ENCODE measurements at places on chromosomes 7 and 10.

DNA sequence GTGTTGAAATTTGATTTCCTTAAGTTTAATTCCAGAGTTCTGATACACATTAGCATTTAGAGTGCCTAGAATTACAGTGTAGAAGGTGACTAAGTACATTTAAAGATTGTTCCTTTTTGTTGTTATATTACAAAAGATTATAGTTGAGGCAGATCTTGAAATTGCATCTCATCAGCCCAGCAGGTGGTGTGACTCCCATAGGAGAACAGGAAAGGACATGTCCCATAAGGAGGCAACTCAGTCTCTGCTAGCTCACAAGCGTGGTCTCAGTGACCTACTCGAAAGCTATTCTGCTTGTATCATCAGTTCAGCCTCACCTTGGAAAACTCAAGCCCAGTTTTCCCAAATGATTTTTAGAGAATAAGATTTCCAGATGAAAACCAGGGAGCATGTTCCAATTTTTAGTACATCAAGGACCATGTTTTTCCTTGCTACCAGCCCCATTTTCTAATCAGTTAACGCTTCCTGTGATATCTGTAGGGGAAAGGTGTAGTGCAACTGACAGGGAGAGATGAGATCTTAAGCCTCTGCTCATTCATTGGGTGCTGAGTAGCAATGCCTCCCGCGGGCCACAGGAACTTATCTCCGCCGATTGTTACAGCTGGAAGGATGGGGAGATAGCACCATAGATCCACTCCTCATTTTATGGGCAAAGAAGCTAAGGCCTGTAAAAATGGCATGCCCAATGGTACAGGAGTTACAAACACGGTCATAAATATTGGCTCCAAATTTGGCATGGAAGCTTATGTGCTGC lies 1.1 kb upstream of the GNAI1 start:
- DNase-seq: peak; percentile 17

GRCh38 chr10:97584060-97584797 lies at the start of gene HOGA1:
Gene HOGA1 (plus strand): TSS chr10:97584389. CDS start chr10:97584704, 315 bp downstream.
- peak; percentile 81 for DNase-seq

DNA sequence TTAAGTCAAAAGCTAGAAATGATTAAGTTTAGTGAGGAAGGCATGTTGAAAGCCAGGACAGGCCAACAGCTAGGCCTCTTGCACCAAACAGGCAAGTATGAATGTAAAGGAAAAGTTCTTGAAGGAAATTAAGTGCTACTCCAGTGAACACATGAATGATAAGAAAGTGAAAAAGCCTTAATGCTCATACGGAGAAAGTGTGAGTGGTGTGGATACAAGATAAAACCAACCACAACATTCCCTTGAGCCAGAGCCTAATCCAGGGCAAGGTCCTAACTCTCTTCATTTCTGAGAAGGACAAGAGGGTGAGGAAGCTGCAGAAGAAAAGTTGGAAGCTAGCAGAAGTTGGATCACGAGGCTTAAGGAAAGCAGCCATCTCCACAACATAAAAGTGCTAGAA lies 53.0 kb downstream of the DNAJC1 start:
- DNase-seq: no peak

- no peak for DNase-seq
These were observed 91.6 kb downstream of the UNCX start for GRCh38 chr7:1324028-1324900.

- no peak for DNase-seq
These were observed 189.6 kb downstream of the COBL start for GRCh38 chr7:51126813-51127617.

DNA sequence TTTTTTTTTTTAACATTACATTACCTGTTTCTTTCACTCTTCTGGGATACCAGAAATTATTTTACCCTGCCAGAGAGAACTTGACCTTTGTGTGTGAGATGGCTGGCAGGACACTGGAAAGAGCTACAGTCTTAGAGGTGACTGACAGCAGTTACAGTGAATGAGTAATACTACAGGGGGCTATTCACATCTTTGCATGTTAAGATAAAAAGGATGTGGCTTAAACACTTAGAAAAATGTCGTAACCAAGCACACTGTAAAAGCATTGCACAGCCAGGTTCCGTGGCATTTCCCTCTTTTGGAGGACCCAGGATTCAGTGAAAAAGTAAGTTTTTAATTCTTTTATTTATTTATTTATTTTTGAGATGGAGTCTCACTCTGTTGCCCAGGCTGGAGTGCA lies 18.8 kb upstream of the TBC1D12 start:
- DNase-seq: no peak

GRCh38 chr7:151795168-151795811 lies 81.6 kb downstream of the PRKAG2 start:
- DNase-seq: no peak

DNA sequence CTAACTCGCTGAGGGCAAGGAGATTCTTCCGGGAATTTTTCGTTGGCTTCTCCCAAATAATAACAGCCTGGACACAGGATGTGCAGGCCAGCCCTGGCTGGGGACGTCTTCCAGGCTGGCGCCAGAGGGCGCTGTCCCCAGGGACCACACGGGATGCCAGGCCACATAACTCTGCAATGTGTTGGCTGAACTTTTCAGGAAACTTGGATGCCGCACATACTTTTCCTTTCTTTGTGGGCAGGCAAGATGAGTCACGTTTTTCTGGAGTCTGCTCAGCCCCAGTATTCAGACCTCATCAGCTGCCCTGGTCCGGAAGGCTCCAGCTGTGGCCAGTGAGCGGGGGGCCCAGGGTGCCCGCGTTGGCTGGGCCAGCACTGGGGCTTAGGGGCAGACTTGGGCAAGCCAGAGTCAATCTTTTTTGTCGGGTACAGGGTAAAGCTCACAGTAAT lies 122.7 kb downstream of the PRKAG2 start:
- DNase-seq: peak; percentile 97

- DNase-seq: no peak
These were observed 307.8 kb upstream of the POM121L12 start for GRCh38 chr7:52727632-52728031.

- peak; percentile 77 for DNase-seq
These were observed 488.5 kb downstream of the MDFIC start for GRCh38 chr7:115410434-115410820.

DNA sequence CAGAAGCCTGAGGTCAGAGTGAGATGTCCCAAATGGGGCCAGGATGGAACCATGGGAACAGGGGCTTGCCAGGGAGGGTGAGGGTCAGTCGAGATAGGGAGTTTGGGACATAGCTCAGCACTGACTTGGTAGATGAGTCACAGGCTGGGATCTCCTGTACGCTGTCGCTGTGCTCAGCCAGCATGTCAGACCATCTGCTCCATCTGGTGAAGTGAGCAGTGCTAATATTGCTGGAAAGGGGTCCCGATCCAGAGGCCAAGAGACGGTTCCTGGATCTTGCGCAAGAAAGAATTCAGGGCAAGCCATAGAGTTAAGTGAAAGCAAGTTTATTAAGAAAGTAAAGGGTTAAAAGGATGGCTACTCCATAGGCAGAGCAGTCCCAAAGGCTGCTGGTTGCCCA lies 505.6 kb downstream of the GALNT17 start:
- DNase-seq: no peak

GRCh38 chr10:77511498-77512218 lies 126.0 kb downstream of the KCNMA1 start:
- DNase-seq: no peak

DNA sequence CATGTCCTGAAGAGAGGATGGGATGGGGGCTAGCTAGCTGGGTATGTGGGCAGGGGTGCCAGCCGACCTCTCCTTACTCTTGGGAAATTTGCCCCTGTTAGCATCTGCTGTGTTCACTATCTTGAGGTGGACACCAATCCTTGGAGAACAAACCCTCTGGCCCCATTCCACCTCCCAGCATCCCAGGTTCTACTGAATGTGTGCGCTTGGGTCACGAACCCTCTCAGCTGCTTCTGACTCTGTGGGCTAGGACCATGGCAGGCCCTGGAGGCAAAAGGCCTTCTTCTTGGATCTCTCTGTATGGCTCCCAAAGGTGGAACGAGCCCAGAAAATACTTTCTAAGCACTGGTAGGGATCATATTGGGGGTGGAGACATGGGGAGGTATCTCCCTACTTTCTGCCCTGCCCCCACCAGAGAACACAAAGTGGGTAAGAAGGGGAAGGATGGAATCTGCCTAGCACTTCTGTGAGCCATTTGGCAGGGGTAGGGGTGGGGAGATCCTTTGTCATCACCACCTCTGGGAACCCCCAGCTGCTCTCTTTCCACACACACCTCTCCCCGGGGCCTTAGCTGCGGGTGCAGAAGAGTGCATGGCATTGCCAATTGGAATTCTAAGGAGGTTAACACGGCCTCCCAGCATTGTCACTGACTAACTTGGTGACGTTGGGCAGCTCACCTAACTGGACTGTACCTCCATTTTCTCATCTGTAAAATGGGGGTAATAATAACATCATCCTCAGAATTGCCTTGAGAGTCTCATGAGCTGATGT lies 7.7 kb downstream of the UNC5B start:
- no peak for DNase-seq

All from lung microvascular endothelial cell (primary cell).